ENCODE measurements at places on chromosomes 2 and 18.

DNA sequence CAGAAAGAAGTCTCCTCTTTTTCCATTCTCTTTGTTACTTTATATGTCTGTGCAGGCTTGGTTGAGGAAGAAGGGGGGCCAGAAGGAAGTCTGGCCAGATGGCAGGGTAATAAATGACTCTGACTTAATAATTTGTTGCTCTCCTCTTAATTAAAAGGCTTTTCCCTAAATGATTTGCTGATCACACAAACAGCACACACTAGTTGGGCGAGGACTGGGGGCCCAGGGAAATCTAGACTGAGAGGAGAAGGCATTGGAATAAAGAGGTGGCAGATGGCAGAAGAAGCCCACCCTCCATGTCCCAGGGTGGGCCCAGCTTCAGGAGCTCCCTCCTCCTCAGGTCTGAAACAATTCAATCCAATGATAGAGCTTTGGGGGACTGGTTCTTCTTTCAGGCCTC is 12.7 kb upstream of the SMARCAL1 start:
- DNase-seq = no peak

DNA sequence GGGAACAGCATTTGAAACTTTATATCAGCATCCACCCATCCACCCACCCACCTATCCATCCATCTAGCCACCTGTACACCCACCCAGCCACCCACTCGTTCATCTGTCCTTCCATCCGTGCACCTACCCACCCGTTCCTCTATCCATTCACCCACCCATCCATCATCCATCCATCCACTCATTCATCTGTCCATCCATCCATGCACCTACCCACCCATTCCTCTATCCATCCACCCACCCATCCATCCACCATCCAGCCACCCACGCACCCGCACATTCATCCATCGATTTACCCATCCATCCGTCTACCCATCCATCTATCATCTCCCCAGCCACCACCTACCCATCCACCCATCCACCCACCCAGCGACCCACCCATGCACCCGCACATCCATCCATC is 24.8 kb downstream of the LDLRAD4 start:
- no peak for DNase-seq

DNA sequence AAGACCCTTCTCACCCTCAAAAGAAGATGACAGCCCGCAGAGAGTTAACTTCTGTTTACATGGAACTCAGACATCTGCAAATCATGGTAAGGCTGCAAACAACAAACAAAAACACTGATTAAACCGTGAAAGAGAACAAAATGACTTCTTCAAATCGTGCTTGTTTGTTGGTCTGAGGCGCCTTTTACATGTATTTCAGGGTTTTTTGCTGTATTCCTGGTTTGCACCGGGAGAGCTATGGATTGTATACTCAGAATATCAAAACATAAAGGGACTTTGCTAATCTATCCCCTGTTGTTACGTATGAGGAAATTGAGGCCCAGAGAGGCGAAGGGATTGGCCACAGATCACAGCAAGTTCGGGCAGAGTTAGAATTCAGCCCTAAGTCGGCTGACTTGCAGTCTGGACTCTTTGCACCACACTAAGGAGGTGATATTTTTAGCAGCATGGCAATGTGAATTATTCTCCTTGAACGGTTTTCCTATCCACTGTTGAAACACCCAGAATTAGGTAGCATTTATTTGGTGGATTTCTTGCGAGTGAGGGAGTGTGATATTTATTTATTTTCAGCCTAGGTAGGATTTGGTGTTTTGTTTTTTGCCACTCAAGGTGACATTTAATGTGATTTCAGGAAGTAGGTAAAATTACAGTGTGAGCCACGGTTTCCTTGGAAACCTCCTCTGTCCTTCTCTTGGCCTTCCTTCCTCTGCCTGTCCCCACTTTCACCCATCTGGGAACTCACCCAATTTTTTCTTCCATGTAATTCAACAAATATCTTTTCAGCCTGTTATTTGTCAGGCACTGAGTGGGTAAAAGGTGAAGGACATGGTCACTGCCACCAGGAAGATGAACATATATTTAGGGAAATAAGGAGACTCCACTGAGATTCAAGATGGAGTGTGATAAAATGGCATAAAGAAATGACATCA is 980 bp upstream of the PDE6D start:
- peak; percentile 25 for DNase-seq

DNA sequence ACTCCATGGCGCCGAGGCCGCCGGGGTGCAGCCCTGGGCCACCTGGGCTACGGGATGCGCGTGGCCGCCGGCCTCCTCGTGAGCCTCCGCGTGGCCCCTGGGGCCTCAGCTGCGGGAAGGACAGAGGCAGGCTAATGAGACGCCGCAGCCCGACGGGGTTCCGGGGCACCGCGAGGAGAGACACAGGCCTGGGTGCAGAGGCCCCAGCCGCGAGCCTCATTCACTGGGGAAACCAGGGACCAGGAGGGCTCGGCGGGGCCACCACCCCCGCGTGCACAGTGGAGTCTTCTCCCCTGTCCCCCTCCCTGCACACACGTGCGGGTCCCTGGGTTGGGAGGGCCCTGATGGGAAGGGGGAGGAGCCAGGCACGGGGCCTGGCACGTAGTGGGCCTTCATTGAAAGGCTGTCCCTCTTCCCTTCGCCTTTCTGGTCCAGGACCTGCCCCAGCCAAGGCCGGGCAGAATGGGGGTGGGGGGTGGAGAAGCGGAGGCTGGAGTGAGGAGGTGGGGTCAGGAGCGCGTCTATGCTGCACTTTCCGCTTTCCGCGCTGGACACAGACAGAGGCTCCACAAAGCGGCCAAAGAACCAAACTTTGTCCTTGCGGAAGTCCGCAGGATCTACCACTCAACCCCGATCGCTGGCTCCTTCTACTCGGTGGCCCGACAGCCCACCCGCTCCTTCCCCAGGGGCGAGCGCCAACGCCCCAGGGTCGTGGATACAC is 9.1 kb downstream of the ALPP start:
- no peak for DNase-seq

DNA sequence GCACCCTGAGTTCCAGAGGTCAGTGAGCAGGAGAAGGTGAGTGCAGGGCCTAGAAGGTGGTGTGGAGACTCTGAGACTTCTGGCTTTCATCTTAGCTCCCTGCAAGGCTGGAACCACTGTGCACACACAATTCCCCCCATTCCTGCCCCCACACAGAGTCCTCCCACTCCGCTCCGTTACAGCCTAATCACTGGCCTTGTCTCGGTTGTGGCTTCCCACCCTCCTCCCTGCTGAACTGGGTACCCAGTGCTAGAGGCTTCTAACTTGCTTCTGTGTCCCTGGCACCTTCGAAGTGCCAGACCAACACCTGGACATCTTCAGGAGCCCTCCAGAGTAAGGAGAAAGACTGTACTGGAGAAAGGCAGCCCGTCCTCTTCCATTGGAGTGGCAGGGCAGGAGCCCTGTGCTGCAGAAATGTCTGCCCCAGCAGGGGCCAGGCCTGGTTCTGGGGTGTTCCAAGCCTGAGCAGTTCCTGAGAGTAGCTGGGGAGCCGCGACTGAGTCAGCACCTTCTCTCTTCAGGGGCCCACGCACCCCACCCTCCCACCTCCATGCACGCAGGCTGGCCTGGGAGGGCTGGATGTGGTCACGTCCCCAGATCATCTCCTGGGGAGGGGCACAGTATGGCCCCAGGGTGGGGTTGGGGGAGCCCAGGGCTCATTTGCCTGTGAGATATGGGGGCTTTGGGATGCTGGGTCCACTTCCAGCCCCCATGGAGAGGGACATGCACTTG is 23.4 kb downstream of the CROCC2 start:
- no peak for DNase-seq

GRCh38 chr2:130380096-130380934 is 24.5 kb downstream of the PTPN18 start:
- no peak for DNase-seq

- no peak for DNase-seq
Measured at GRCh38 chr2:134912361-134912760, 6.3 kb upstream of the CCNT2 start.

DNA sequence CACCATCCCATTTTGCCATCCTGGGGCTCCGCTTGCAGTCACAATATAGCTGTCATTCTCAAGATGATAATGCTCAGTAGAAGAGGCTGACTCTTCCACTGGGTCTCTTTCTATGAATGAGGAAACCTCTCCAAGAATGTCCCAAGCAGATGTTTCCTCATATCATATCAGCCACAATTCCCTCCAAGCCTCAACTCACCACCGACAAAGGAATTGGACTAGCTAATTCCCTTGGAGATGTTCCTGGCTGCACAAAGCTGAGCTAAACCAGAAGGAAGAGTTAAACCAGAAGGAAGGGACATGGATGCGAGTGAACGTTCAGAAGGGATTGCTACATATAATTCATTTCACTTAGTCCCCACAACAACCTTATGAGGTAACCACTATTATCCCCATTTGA is 65.0 kb upstream of the NPAS2 start:
- no peak for DNase-seq

DNA sequence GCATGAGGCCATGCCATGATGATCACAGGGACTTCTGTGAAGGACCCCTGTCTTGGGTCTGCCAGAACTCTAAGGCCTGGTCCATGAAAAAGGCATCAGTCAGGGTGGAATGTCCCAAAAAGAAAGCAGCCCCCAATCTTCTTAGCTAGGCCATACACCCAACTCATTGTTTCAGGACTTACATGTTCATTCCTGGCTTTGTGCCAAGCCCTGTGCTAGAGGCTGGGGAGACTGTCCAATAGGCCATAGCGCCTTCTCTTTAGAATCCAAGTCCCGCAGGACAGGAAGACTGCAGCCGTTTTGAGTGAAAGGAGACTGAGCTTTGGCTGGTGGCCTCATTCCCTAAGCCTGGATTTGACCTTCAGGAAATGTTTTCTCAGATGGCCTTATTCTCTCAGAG is 247.3 kb downstream of the PRKCE start:
- DNase-seq = no peak

- no peak for DNase-seq
Measured at GRCh38 chr2:120590841-120591240, 144.8 kb upstream of the GLI2 start.

GRCh38 chr2:1937066-1937465 is 192.8 kb upstream of the PXDN start:
- no peak for DNase-seq
